ENCODE measurements at places on chromosomes 13 and 19. TPM values are rescaled to one million over a fixed set of nuclear protein-coding genes. Genes with fewer than 3 reads are reported as not detected.
A peak's percentile ranks its signal among the peaks of the same experiment; 100 is the strongest.

DNA sequence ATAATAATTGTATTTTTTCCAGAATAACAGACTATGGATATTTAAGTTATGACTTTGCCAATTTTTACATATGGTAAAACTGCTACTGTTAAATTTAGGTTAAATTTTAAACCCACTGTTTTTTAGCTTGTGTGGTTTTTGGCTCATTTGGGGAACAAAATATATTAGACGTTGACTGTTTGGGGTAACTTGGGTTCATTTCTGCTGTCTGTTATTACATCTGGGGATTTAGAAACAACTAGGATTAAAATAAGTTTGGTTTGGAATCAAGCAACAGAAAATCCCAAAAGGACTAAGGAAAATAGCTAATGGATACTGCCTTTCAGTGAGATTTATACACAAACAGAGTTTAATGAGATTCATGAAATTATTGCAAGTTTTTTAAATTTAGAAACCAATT, 92.9 kb downstream of the ZNF100 start:
- DNase-seq, result no peak
- no peak overlapping the region for H3K4me3 ChIP-seq
- no peaks in the 10 kb centered on the region for H3K36me3 ChIP-seq
- H3K27me3 ChIP-seq, result no peaks in the 10 kb centered on the region
- H3K27ac ChIP-seq, result no peak overlapping the region

DNA sequence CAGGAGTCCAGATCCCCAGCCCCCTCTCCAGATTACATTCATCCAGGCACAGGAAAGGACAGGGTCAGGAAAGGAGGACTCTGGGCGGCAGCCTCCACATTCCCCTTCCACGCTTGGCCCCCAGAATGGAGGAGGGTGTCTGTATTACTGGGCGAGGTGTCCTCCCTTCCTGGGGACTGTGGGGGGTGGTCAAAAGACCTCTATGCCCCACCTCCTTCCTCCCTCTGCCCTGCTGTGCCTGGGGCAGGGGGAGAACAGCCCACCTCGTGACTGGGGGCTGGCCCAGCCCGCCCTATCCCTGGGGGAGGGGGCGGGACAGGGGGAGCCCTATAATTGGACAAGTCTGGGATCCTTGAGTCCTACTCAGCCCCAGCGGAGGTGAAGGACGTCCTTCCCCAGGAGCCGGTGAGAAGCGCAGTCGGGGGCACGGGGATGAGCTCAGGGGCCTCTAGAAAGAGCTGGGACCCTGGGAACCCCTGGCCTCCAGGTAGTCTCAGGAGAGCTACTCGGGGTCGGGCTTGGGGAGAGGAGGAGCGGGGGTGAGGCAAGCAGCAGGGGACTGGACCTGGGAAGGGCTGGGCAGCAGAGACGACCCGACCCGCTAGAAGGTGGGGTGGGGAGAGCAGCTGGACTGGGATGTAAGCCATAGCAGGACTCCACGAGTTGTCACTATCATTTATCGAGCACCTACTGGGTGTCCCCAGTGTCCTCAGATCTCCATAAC, at the start of gene APOE:
Gene APOE (plus strand): TSS at position 360 of the 724 bp plus-strand sequence. CDS start 829 bp downstream, outside the sequence.
- DNase-seq, result no peak
- no peak within 1 kb of the TSS for H3K27ac ChIP-seq
- no peak within 1 kb of the TSS for H3K4me3 ChIP-seq
- peaks cover 17% of the 10 kb centered on the region for H3K36me3 ChIP-seq

DNA sequence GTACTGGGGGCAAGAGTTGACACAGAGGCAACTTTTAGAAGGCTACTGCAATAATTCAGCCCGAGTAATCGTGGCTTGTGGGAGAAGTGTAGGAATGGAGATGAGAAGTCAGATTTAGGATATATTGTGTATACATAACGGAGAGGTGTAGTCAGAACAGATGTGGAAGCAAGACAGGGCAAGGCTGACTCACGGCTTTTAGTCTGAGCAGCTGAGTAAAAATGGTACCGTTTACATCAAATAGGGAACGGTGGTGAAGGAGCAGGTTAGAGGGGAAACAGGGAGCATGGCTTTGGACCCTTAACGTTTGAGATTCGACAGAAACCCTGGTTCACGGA, 796 bp upstream of the LSM14A start:
- no peaks in the 10 kb centered on the region for H3K27me3 ChIP-seq
- H3K4me3 ChIP-seq, result peak overlapping the region; percentile 95
- DNase-seq, result no peak
- H3K27ac ChIP-seq, result peak overlapping the region; percentile 98

GRCh38 chr19:6828306-6828697, 55.8 kb downstream of the VAV1 start:
- H3K4me3 ChIP-seq, result no peak overlapping the region
- no peak overlapping the region for H3K27ac ChIP-seq
- no peaks in the 10 kb centered on the region for H3K27me3 ChIP-seq
- no peak for DNase-seq

GRCh38 chr19:3243819-3244700, 19.6 kb downstream of the CELF5 start:
- H3K4me3 ChIP-seq, result no peak overlapping the region
- no peak overlapping the region for H3K27ac ChIP-seq
- H3K4me1 ChIP-seq, result no peaks in the 10 kb centered on the region
- no peaks in the 10 kb centered on the region for H3K27me3 ChIP-seq

GRCh38 chr19:13060964-13061927, 41.4 kb downstream of the LYL1 start:
- peak; percentile 85 for DNase-seq
- H3K4me1 ChIP-seq, result peaks cover 16% of the 10 kb centered on the region
- no peak overlapping the region for H3K27ac ChIP-seq

GRCh38 chr19:46497773-46498172, 2.1 kb upstream of the PNMA8B start:
- no peak overlapping the region for H3K4me3 ChIP-seq
- DNase-seq, result no peak
- H3K27me3 ChIP-seq, result peaks cover 21% of the 10 kb centered on the region
- peaks cover 29% of the 10 kb centered on the region for H3K4me1 ChIP-seq

- H3K36me3 ChIP-seq, result no peaks in the 10 kb centered on the region
- no peaks in the 10 kb centered on the region for H3K27me3 ChIP-seq
- no peak overlapping the region for H3K27ac ChIP-seq
Observed at GRCh38 chr19:3478409-3479176, 1.7 kb downstream of the SMIM24 start.

DNA sequence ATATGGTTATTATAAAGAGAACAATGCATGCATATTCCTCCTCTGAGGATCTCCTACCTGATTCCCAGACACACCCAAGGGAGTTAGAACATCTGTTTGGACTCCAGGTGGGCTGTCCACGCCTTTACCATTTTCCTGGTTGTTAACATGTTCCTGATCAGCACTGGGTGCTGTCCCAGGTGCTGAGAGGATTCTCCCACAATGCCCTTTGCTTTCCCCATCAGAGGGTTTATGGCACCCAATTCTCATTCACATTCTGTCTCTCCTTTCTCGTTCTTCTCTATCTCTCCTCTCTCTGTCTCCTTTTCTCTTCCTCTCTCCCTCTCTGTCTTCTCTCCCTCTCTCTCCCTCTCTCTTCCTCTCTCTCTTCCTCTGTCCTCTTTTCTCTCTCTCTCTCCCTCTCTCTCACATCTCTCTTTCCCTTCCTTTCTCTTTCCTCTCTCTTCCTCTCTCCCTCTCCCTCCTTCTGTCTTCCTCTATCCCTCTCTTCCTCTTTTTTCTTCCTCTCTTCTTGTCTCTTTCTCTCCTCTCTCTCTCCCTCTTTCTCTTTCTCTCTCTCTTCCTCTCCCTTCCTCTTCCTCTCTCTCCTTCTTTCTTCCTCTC, 3.3 kb upstream of the RDH13 start:
- H3K27ac ChIP-seq, result no peak overlapping the region
- DNase-seq, result no peak
- peaks cover 43% of the 10 kb centered on the region for H3K27me3 ChIP-seq
- peaks cover 33% of the 10 kb centered on the region for H3K4me1 ChIP-seq

DNA sequence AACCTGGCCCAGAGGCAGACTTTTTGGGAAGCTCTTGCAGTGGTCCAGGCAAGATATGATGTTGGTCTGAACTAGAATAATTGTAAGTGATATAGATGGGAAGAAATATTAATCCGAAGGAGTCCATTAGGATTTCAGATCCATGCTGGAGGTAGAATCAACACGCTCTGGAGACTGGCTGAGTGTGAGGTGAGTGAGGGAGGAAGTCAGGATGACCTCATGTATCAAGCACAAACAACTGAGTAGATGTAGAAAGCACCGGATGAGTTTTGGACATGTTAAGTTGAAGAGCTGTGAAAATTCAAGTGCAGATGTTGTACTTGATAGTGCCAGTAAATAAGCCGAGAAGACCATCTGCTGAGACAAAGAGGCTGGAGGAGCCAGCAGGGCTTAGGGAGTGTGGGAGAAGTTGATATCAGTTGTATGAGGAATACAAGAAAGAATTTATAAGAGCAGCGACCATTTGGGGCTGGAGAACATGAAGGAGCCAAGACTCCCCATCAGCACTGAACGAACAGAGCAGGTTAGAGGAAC, 5.3 kb upstream of the CNMD start:
- H3K36me3 ChIP-seq, result no peaks in the 10 kb centered on the region
- peaks cover 25% of the 10 kb centered on the region for H3K27me3 ChIP-seq
- no peak overlapping the region for H3K27ac ChIP-seq
- no peak overlapping the region for H3K4me3 ChIP-seq

GRCh38 chr19:41926028-41926762, 2.1 kb downstream of the ERFL start:
- H3K27me3 ChIP-seq, result peaks cover 3% of the 10 kb centered on the region
- DNase-seq, result no peak
- H3K27ac ChIP-seq, result no peak overlapping the region
- peaks cover 43% of the 10 kb centered on the region for H3K4me1 ChIP-seq
- H3K4me3 ChIP-seq, result no peak overlapping the region

GRCh38 chr19:40241809-40242384, 15.4 kb upstream of the CCNP start:
- H3K36me3 ChIP-seq, result peaks cover 60% of the 10 kb centered on the region
- no peak for DNase-seq
- H3K4me1 ChIP-seq, result no peaks in the 10 kb centered on the region

GRCh38 chr19:39297931-39298634, 1.9 kb downstream of the IFNL1 start:
- H3K36me3 ChIP-seq, result no peaks in the 10 kb centered on the region
- peak; percentile 28 for DNase-seq
- peaks cover 25% of the 10 kb centered on the region for H3K4me1 ChIP-seq
- no peak overlapping the region for H3K27ac ChIP-seq
- no peaks in the 10 kb centered on the region for H3K27me3 ChIP-seq

DNA sequence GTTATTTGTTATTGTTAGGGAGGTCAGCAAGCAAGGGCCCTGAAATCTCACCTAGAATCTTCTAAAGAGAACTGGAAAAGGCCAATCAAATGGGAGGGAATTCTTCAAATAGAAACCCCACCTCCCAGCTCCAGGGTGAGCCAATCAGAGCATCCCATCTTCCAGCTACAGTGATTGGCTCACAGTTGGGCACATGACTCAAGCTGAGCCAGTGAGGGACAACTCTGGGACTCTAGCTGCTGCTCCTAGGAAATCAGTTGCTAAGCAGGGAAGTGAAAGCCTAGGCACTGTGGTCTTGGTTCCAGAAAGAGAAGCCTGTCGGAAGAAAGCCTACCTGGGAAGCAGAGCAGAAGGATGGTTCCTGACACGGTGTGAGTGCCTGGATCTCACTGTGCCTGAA, 13.4 kb downstream of the TM6SF2 start:
- H3K4me3 ChIP-seq, result no peak overlapping the region
- peaks cover 15% of the 10 kb centered on the region for H3K4me1 ChIP-seq
- peaks cover 27% of the 10 kb centered on the region for H3K27me3 ChIP-seq

DNA sequence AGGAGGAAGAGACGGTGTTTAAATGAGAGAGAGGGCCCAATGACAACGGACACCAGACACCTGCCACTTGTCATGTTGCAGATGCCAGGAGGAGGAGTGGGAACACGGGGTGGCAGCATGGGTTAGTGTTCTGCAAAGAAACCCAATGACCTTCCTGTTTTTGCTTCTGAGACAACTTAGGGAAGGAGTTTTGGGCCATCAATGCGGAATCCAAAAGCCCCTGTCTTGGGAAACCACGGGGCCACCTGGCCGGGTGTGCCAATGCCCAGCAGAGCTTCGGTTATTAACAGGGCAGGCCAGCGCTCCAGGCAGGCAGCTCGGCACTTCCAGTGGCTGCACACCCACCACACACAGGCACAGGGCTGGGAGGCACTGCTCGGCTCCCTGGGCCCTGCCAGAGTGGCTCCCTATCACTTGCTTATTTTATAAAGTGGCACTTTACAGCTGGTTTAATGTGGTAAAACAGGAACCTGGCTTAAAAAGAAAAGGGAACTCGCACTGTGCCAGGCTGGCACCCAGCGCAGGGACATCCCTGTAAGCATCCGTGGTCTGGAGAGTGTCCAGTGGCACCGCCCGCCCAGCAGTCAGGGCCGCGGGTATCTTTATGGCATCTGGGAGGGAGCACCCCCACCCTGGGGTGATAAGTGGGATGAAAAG, 19.1 kb downstream of the ELL start:
- H3K27ac ChIP-seq, result no peak overlapping the region
- H3K4me1 ChIP-seq, result peaks cover 100% of the 10 kb centered on the region
- H3K27me3 ChIP-seq, result no peaks in the 10 kb centered on the region
- no peak overlapping the region for H3K4me3 ChIP-seq
- DNase-seq, result peak; percentile 56

GRCh38 chr19:38666663-38667511, 19.4 kb downstream of the ACTN4 start:
- H3K36me3 ChIP-seq, result peaks cover 3% of the 10 kb centered on the region
- peaks cover 3% of the 10 kb centered on the region for H3K27me3 ChIP-seq
- no peak overlapping the region for H3K4me3 ChIP-seq
- no peak for DNase-seq

DNA sequence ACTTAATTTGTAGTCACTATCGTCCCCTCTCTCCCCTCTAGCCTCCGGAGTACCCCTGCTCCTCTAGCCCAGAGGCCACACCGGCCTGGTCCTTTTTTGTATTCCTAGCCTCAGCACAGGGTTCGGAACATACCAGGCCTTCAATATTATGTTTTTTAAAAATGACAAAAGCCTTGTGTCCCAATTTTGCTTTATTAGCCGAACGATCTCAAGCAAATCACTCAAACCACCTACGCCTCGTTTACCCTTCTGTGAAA, 463 bp upstream of the POMP start:
- H3K27me3 ChIP-seq, result no peaks in the 10 kb centered on the region
- DNase-seq, result peak; percentile 25
- H3K4me3 ChIP-seq, result peak overlapping the region; percentile 84
- peak overlapping the region; percentile 95 for H3K27ac ChIP-seq
- H3K36me3 ChIP-seq, result peaks cover 14% of the 10 kb centered on the region

- H3K27ac ChIP-seq, result no peak overlapping the region
- H3K36me3 ChIP-seq, result no peaks in the 10 kb centered on the region
- no peaks in the 10 kb centered on the region for H3K27me3 ChIP-seq
- DNase-seq, result no peak
- H3K4me3 ChIP-seq, result no peak overlapping the region
- no peaks in the 10 kb centered on the region for H3K4me1 ChIP-seq
Observed at GRCh38 chr13:105278943-105279381, 1256.5 kb downstream of the EFNB2 start.

GRCh38 chr19:46298479-46299003, 1.7 kb downstream of the HIF3A start:
- H3K36me3 ChIP-seq, result no peaks in the 10 kb centered on the region
- H3K27ac ChIP-seq, result no peak overlapping the region
- no peak overlapping the region for H3K4me3 ChIP-seq
- DNase-seq, result no peak

Gene ADGRE1
- 6.0 TPM for total RNA-seq

Gene NLRP5
- not detected for total RNA-seq

Gene SLC25A41
- total RNA-seq, result 0.30 TPM

Gene KIR2DL1
- total RNA-seq, result not detected

Gene CPB2
- not detected for total RNA-seq

Gene NOTCH3
- total RNA-seq, result not detected

Gene IL11
- total RNA-seq, result 0.22 TPM

Gene LILRB3
- total RNA-seq, result 1.1 TPM

Gene PTGIR
- total RNA-seq, result 0.96 TPM

Gene SMIM17
- not detected for total RNA-seq

Gene DNAJC15
- total RNA-seq, result 6.8 TPM

Gene C19orf25
- 14.9 TPM for total RNA-seq

Gene ZNF837
- total RNA-seq, result 0.71 TPM
